ENCODE measurements at places on chromosomes 13 and 19. TPM values are rescaled to one million over a fixed set of nuclear protein-coding genes. Genes with fewer than 3 reads are reported as not detected.

- H3K4me1 ChIP-seq = no peaks in the 10 kb centered on the region
- no peaks in the 10 kb centered on the region for H3K27me3 ChIP-seq
- H3K36me3 ChIP-seq = no peaks in the 10 kb centered on the region
- no peak overlapping the region for H3K4me3 ChIP-seq
- H3K27ac ChIP-seq = no peak overlapping the region
Observed at GRCh38 chr13:20973886-20974425, 71.4 kb upstream of the XPO4 start.

DNA sequence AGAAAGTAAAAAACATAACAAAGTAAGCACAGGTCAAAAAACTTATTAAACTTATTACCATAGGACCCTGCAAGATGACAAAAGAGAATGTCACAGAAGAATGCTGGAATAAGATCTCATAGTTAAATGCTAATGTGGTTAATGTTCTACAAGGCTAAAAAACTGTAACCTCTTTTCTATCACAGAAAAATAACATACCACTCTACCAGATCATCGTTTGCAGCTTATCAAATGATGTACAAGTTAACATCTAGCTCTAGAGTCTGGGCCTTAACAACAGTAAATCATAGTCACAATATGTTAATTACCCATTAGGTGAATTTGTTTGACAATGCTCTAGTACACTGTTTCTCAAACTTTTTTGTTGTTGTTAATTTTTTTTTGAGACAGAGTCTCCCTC, 53.0 kb downstream of the NUFIP1 start:
- no peaks in the 10 kb centered on the region for H3K27me3 ChIP-seq
- DNase-seq = no peak
- H3K36me3 ChIP-seq = no peaks in the 10 kb centered on the region
- no peak overlapping the region for H3K27ac ChIP-seq
- no peak overlapping the region for H3K4me3 ChIP-seq

DNA sequence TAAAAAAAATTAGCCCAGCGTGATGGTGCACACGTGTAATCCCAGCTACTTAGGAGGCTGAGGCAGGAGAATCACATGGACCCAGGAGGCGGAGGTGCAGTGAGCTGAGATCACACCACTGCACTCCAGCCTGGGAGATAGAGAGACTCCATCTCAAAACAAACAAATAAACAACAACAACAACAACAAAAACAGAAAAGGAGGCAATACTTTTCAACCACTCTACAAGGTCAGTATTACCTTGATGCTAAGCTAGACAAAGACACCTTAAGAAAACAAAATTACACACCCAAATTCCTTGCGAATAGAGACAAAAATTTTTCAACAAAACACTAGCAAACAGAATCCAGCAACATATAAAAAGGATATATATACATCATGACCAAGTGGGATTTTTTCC, 39.7 kb downstream of the PEPD start:
- no peak overlapping the region for H3K4me3 ChIP-seq
- no peaks in the 10 kb centered on the region for H3K36me3 ChIP-seq
- no peak for DNase-seq
- H3K4me1 ChIP-seq = no peaks in the 10 kb centered on the region
- H3K27me3 ChIP-seq = no peaks in the 10 kb centered on the region

GRCh38 chr19:48081106-48081505, 29.5 kb downstream of the PLA2G4C start:
- H3K27ac ChIP-seq = no peak overlapping the region
- no peaks in the 10 kb centered on the region for H3K4me1 ChIP-seq
- DNase-seq = no peak
- H3K36me3 ChIP-seq = no peaks in the 10 kb centered on the region
- H3K4me3 ChIP-seq = no peak overlapping the region

- peak; percentile 46 for DNase-seq
- no peaks in the 10 kb centered on the region for H3K4me1 ChIP-seq
- peaks cover 9% of the 10 kb centered on the region for H3K27me3 ChIP-seq
- no peak overlapping the region for H3K27ac ChIP-seq
- no peaks in the 10 kb centered on the region for H3K36me3 ChIP-seq
Observed at GRCh38 chr19:7869910-7870511, 4.2 kb downstream of the PRR36 start.

DNA sequence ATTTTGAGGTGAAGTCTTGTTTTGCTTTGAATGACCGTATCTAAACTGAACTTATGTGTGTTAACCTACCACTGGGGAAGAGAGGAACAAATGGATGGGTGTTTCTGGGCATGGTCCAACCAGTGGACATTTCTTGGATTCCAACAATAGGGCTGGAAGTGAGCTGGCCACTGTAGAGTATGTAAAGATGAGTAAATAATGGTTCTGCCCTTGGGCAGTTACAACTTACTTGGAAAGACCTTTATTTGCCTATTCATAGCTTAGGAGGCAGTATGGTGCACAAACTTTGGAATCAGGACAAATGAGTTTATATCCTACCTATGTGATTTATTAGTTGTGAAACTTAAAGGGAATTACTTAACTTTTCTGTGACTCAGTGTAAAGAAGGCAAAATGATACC, 429.5 kb downstream of the HS6ST3 start:
- no peak overlapping the region for H3K27ac ChIP-seq
- H3K4me1 ChIP-seq = no peaks in the 10 kb centered on the region
- H3K36me3 ChIP-seq = no peaks in the 10 kb centered on the region
- no peak for DNase-seq

The PGLYRP1 gene
- total RNA-seq = not detected

The KCNN4 gene
- total RNA-seq = 9.2 TPM

The SELENOV gene
- total RNA-seq = not detected

GRCh38 chr13:26220575-26220974, 1.5 kb downstream of the RNF6 start:
- no peak overlapping the region for H3K27ac ChIP-seq
- DNase-seq = no peak
- peaks cover 10% of the 10 kb centered on the region for H3K4me1 ChIP-seq
- peak overlapping the region; percentile 84 for H3K4me3 ChIP-seq
- no peaks in the 10 kb centered on the region for H3K27me3 ChIP-seq

- DNase-seq = no peak
- H3K4me1 ChIP-seq = no peaks in the 10 kb centered on the region
- H3K27ac ChIP-seq = no peak overlapping the region
- no peak overlapping the region for H3K4me3 ChIP-seq
- H3K27me3 ChIP-seq = no peaks in the 10 kb centered on the region
Observed at GRCh38 chr13:95497381-95497807, 55.1 kb upstream of the CLDN10 start.

The REEP6 gene
- not detected for total RNA-seq

- peak overlapping the region; percentile 92 for H3K4me3 ChIP-seq
- peaks cover 6% of the 10 kb centered on the region for H3K4me1 ChIP-seq
- no peaks in the 10 kb centered on the region for H3K36me3 ChIP-seq
Observed at GRCh38 chr13:110714797-110715394, 1.4 kb downstream of the ING1 start.

DNA sequence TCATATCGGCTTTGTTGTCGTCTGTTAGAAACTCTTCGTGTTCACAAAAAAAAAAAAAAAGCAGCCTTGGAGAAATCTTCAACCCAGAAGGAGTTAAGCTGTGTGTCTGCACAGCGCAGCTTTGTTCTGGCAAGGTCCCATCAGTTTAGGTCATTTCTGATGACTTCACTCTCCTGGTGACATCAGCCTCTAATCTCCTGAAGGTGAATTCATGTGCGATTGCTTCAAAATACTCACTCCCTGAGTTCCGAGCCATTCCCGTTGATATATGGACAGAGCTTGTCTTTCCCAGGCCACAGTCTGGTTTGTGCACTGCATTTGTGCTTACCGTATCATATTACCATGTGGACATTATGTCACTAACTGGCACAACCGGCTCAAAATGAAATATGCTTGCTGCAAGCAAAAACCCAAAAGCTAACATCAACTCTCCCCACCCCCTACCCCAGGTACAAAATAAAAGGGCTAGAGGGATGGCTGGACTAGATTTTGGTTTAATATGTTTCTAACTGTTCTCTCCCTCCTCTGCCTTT, 342.4 kb downstream of the KCNRG start:
- no peak overlapping the region for H3K4me3 ChIP-seq
- no peaks in the 10 kb centered on the region for H3K36me3 ChIP-seq
- H3K27ac ChIP-seq = peak overlapping the region; percentile 79
- H3K27me3 ChIP-seq = no peaks in the 10 kb centered on the region
- no peaks in the 10 kb centered on the region for H3K4me1 ChIP-seq
- peak; percentile 76 for DNase-seq

- H3K4me3 ChIP-seq = no peak overlapping the region
- H3K4me1 ChIP-seq = no peaks in the 10 kb centered on the region
- H3K36me3 ChIP-seq = no peaks in the 10 kb centered on the region
- H3K27ac ChIP-seq = no peak overlapping the region
- no peaks in the 10 kb centered on the region for H3K27me3 ChIP-seq
- DNase-seq = peak; percentile 56
Observed at GRCh38 chr19:20247016-20247683, 80.1 kb downstream of the ZNF486 start.

The FGF9 gene
- 1.1 TPM for total RNA-seq

The SPTBN4 gene
- total RNA-seq = 3.1 TPM

The ELANE gene
- total RNA-seq = 3.4 TPM

DNA sequence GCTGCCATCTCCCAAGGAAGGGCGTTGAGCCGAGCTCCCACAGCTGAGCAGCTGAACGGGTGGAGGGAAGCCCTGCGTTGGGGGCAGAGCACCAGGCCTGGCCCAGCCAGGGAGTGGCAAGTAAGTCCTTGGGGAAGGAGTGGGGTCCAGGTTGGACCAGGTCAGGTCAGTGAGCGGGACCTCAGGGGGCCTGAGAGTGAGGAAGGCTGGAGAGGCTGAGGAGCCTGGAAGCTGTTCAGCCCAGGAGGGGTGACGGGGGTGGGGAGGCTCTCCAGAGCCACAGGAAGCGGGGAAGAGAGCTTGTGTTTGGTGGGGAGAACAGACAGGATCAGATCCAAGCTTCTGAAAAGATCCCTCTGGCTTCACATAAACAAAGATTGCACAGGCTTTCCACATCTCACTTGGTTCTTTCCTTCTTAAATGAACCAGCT, 55.4 kb upstream of the ATP12A start:
- no peaks in the 10 kb centered on the region for H3K4me1 ChIP-seq
- H3K36me3 ChIP-seq = no peaks in the 10 kb centered on the region
- DNase-seq = no peak
- H3K27me3 ChIP-seq = no peaks in the 10 kb centered on the region
- H3K4me3 ChIP-seq = no peak overlapping the region
- peak overlapping the region; percentile 49 for H3K27ac ChIP-seq

- H3K36me3 ChIP-seq = no peaks in the 10 kb centered on the region
- H3K4me3 ChIP-seq = no peak overlapping the region
- DNase-seq = no peak
Observed at GRCh38 chr13:101798437-101798836, 346.0 kb downstream of the ITGBL1 start.

GRCh38 chr13:48393698-48394085, 19.2 kb downstream of the LPAR6 start:
- H3K27me3 ChIP-seq = no peaks in the 10 kb centered on the region
- no peak overlapping the region for H3K4me3 ChIP-seq
- no peak overlapping the region for H3K27ac ChIP-seq
- no peak for DNase-seq

DNA sequence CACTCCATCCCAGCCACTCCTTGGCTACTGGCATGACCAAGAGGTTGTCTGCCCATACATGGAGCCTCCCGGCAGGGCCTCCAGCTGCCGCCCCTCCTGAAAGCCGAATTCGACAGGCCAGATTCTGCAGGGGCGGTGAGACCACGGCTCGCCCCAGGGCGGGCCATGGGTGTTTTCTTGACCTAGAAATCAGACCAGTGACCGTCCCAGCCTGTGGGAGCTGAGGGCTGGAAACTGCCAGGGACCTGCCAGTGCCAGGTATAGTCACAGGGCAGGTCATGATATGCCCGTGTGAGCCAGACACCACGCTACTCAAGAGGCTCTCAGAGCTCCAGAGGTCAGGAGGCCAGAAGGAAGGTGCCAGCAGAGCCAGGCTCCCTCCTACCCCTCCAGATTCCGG, 16.8 kb downstream of the DAPK3 start:
- no peaks in the 10 kb centered on the region for H3K27me3 ChIP-seq
- H3K4me1 ChIP-seq = no peaks in the 10 kb centered on the region
- H3K27ac ChIP-seq = no peak overlapping the region
- DNase-seq = no peak

The PDE4A gene
- 3.6 TPM for total RNA-seq

The PRR20C gene
- not detected for total RNA-seq

DNA sequence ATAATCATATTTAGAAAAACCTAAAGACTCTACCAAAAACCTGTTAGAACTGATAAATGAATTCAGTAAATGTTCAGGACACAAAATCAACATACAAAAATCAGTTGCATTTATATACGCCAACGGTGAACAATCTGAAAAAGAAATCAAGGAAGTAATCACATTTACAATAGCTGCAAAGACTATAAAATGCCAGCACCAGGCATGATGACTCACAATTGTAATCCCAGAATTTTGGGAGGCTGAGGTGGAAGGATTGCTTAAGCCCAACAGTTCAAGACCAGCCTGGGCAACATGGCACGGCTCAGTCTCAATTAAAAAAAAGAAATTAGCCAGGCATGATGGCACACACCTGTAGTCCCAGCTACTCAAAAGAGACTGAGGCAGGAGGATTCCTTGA, 7.0 kb downstream of the ZNF562 start:
- DNase-seq = no peak
- no peaks in the 10 kb centered on the region for H3K27me3 ChIP-seq
- H3K36me3 ChIP-seq = no peaks in the 10 kb centered on the region
- no peak overlapping the region for H3K4me3 ChIP-seq
- no peak overlapping the region for H3K27ac ChIP-seq

GRCh38 chr13:49563516-49563915, 21.8 kb downstream of the RCBTB1 start:
- H3K27ac ChIP-seq = no peak overlapping the region
- no peaks in the 10 kb centered on the region for H3K27me3 ChIP-seq
- H3K4me3 ChIP-seq = no peak overlapping the region
- DNase-seq = no peak
- no peaks in the 10 kb centered on the region for H3K4me1 ChIP-seq
- no peaks in the 10 kb centered on the region for H3K36me3 ChIP-seq

GRCh38 chr19:21839976-21840375, 4.0 kb upstream of the ZNF43 start:
- no peaks in the 10 kb centered on the region for H3K27me3 ChIP-seq
- no peaks in the 10 kb centered on the region for H3K4me1 ChIP-seq
- no peak for DNase-seq

- H3K27ac ChIP-seq = no peak overlapping the region
- no peaks in the 10 kb centered on the region for H3K36me3 ChIP-seq
- H3K4me1 ChIP-seq = no peaks in the 10 kb centered on the region
- no peak for DNase-seq
- H3K4me3 ChIP-seq = no peak overlapping the region
Observed at GRCh38 chr13:30194906-30195305, 112.4 kb downstream of the KATNAL1 start.

GRCh38 chr13:32828711-32829110, 187.5 kb upstream of the KL start:
- H3K27ac ChIP-seq = no peak overlapping the region
- no peaks in the 10 kb centered on the region for H3K27me3 ChIP-seq
- no peaks in the 10 kb centered on the region for H3K4me1 ChIP-seq
- H3K36me3 ChIP-seq = no peaks in the 10 kb centered on the region
- DNase-seq = no peak

The MATK gene
- total RNA-seq = 1.5 TPM

The PRR20B gene
- not detected for total RNA-seq

The CABP5 gene
- total RNA-seq = not detected

The ZSCAN4 gene
- total RNA-seq = not detected

GRCh38 chr13:35283856-35284255, 192.6 kb downstream of the MAB21L1 start:
- no peak overlapping the region for H3K27ac ChIP-seq
- H3K27me3 ChIP-seq = no peaks in the 10 kb centered on the region
- H3K4me1 ChIP-seq = no peaks in the 10 kb centered on the region
- no peak overlapping the region for H3K4me3 ChIP-seq
- no peaks in the 10 kb centered on the region for H3K36me3 ChIP-seq
- DNase-seq = no peak

The ZNF681 gene
- total RNA-seq = 7.3 TPM
